ENCODE measurements at places on chromosomes 1 and 21. TPM values are rescaled to one million over a fixed set of nuclear protein-coding genes. Genes with fewer than 3 reads are reported as not detected.

Gene SLC41A1
- total RNA-seq, result 17.2 TPM

Gene FAM163A
- 1.00 TPM for total RNA-seq

Gene S100A8
- not detected for total RNA-seq

Gene LCE3D
- total RNA-seq, result not detected

Gene ATP5PO
- total RNA-seq, result 165 TPM

Gene DIO1
- total RNA-seq, result not detected

Gene CHI3L1
- total RNA-seq, result not detected

Gene CALML6
- total RNA-seq, result 0.33 TPM

Gene LEMD1
- total RNA-seq, result 1.1 TPM

Gene ACBD6
- 51.3 TPM for total RNA-seq

Gene SLAMF8
- not detected for total RNA-seq

Gene RCAN1
- 653 TPM for total RNA-seq

Gene CLDN17
- not detected for total RNA-seq

Gene CD1D
- total RNA-seq, result 0.34 TPM

Gene CD53
- total RNA-seq, result 0.33 TPM

Gene WNT3A
- total RNA-seq, result not detected

Gene NBPF6
- not detected for total RNA-seq

Gene OR2L13
- not detected for total RNA-seq

Gene LIN28A
- total RNA-seq, result not detected

Gene F13B
- not detected for total RNA-seq

Gene ANKRD65
- 0.15 TPM for total RNA-seq

Gene GPR25
- not detected for total RNA-seq

Gene SLC45A3
- total RNA-seq, result 1.8 TPM

Gene ERVH48-1
- total RNA-seq, result not detected

Gene ROR1
- 5.8 TPM for total RNA-seq

Gene XCL1
- total RNA-seq, result not detected

Gene IGSF9
- total RNA-seq, result under 0.01 TPM

Gene B3GALT5
- total RNA-seq, result under 0.01 TPM

Gene KLHDC7A
- total RNA-seq, result not detected

Gene BCL2L15
- total RNA-seq, result 0.36 TPM

Gene ANKRD34A
- total RNA-seq, result 0.36 TPM

Gene HLX
- 0.69 TPM for total RNA-seq

Gene CGN
- total RNA-seq, result 0.36 TPM
